ENCODE measurements at places on chromosomes 6 and 20.

- DNase-seq: no peak
Measured at GRCh38 chr20:32523613-32524213, 61.4 kb downstream of the NOL4L start.

GRCh38 chr6:56193846-56194245 is 53.5 kb downstream of the COL21A1 start:
- DNase-seq: no peak

GRCh38 chr6:143750877-143751276 is 73.1 kb downstream of the PHACTR2 start:
- no peak for DNase-seq

DNA sequence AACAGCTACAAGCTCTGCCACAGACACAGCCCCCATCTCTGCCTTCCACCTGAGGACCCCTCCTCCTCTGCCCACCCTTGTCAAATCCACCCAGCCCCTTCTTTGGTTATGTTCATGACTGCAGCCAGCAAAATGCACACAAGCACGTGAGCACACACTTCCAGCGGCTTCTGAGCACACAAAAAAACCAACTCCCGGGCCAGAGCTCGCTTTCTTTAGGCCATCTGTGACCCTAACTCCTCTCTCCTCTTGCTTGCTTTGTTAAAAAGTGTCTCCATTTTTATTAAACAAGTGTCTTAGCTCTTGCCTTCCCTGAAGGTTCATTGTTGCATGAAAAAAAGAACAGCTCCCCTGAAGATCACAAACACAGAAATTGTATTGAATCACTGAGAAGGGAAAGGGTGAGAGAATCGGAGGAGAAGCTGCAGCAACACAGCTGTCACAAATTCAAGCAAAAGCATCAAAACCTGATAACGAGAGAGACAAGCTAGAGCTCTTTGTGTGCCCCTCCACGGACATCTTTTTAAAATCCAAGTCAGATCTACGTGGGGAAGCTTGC is 142.1 kb downstream of the CD83 start:
- DNase-seq: no peak

- DNase-seq: no peak
Measured at GRCh38 chr6:47160702-47161101, 118.6 kb upstream of the ADGRF1 start.

DNA sequence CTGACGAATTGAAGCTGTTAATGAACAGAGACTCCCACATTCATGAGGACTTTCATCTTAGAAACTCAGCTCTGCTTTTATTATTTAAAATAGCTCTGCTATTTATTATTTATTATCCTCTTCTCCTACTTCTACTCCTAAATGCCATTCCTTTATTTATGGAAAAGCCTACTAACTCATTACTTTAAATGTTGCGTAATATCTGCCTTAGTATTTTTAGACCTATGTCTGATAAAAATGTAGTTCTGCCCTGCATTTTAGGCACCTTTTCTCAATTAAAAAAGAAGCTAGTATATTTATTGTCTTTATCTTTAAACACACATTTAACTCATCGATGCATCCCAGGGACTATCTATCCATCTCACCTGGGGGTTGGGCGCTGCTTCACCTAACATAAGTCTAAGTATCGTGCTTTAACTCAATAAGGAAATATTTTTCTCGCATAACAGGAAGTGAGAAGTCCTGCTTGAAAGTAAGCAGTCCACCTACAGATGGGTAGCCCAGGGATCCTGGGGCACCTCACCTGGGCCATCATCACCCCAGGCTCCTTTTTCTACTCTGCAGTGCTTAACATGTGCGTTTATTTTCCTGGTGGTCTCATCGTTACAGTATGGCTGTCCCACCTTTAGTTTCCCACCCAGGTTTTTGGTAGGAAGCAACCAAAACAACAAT is 31.3 kb upstream of the FAM184A start:
- no peak for DNase-seq

DNA sequence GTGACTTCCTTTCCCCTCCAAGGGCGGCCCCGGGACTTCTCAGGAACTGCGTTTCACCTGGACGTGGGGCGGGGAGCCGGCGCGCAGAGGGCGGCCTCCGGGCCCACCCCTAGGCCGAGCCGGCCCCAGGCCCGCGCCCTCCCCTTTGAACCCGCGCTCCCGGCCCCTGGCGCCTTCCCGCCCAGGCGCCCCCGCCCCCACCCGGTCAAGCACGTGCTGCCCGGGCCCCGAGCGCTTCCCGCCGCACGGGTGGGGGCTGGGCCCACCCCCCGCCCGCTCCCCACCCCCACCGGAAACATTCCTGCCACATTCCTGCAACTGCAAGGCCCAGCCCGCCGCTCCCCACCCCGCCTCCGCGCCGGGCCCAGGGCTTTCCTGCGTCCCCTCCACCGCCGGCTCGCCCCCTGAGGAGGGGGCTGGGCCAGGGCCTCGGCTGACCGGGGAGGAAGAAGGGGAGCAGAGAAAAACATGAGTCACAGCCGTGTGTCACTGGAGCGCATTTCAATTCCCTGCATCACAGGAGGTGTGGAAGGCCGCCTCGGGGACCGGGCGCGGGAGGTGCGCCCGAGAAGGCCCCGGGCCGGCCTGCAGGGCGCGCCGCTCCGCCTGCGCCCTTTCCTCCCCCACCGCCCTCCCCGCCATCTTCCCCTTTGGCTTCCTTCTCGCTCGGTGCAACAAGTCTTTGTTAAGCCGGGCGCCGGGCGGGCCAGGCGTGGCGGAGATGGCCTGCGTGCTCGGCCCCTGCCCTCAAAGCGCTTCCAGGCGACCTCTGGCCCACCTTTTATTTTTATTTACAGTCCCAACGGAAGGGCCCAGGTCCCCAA is 1.2 kb upstream of the HMGA1 start:
- DNase-seq: peak; percentile 45

- DNase-seq: no peak
Measured at GRCh38 chr6:114216789-114217467, 125.9 kb downstream of the HS3ST5 start.

- DNase-seq: no peak
Measured at GRCh38 chr6:92069781-92070180, 1349.6 kb downstream of the EPHA7 start.

- no peak for DNase-seq
Measured at GRCh38 chr6:124029567-124029966, 225.9 kb downstream of the NKAIN2 start.

GRCh38 chr6:431504-431903 is 40.0 kb downstream of the IRF4 start:
- DNase-seq: no peak

GRCh38 chr6:149903938-149904611 is 6.2 kb upstream of the RAET1E start:
- no peak for DNase-seq

GRCh38 chr6:15804164-15805154 is 141.6 kb upstream of the DTNBP1 start:
- no peak for DNase-seq

DNA sequence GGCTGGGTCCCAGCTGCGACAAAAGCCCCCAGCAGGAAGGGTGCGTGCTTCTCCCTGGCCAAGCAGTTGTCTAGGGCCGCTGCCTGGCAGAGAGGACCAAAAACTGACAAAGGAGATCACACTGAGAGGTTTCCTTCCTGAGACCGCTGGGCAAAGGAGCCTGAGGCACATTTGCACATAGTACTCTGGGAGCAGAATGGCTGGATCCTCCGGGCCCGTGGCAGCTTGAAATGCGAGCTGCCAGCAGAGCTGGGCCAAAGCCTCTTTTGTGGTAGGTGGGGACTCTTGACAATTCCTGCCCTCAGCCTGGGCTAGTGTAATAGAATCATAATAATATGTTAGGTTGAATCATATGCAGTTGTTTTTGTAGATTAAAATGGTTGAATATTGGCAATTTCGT is 33.1 kb upstream of the RNF8 start:
- DNase-seq: no peak

- DNase-seq: no peak
Measured at GRCh38 chr20:58228484-58229197, at the start of gene ANKRD60. Gene ANKRD60 (minus strand): TSS chr20:58228653. CDS start chr20:58228653, 0 bp downstream.

DNA sequence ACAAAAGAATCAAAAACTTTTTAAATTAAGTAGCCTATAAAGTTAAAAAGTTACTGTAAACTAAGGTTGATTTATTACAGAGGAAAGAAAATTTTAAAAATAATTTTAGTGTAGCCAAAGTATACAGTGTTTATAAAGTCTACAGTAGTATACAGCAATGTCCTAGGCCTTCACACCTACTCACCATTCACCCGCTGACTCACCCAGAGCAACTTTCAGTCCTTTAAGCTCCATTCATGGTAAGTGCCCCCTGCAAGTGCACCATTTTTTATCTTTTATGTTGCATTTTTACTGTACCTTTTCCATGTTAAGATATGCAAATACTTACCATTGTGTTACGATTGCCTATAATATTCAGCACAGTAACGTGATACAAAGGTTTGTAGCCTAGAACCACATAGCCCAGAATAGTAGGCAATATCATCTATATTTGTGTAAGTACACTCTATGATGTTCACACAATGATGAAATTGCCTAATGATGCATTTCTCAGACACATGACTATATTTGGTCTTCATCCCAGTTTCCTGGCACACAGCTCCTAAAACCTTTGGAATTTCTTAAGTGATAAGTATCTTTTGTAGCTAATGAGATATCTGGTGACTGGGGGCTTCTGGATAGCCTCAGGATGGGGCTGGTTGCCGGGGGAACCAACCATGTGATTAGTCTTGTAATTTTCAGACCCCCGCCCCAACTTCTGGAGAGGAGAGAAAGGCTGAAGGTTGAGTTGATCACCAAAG is 111.0 kb downstream of the MRPL14 start:
- DNase-seq: no peak

- no peak for DNase-seq
Measured at GRCh38 chr20:24439737-24440387, 29.6 kb upstream of the SYNDIG1 start.

- no peak for DNase-seq
Measured at GRCh38 chr6:121135425-121135824, 198.9 kb downstream of the TBC1D32 start.
